Amniotic stem cell (primary cell): ENCODE measurements at places on chromosomes 3 and 15.

- no peak for DNase-seq
Measured at GRCh38 chr15:69819371-69819770, 278.3 kb downstream of the TLE3 start.

GRCh38 chr15:98123834-98124233 is 163.3 kb downstream of the ARRDC4 start:
- no peak for DNase-seq

DNA sequence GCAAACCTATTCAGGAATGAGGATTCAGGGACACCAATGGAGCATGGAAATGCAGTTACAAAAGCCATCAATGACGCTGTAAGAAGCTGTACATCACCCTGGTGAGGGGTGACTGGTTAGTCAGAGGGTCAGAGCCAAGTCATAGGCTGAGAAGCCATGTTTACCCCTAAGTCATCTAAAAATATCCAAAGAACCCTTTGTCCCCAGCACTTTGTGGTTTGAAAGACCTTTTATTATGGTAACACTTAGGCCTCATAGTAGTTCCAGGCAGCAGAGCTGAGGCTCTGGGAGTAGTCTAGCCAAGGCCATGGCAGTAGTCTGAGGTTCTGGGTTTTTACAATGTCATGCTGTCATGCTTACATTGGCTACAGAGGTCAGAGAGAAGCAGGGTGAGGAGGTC is 131.2 kb downstream of the CTNNB1 start:
- DNase-seq: no peak

DNA sequence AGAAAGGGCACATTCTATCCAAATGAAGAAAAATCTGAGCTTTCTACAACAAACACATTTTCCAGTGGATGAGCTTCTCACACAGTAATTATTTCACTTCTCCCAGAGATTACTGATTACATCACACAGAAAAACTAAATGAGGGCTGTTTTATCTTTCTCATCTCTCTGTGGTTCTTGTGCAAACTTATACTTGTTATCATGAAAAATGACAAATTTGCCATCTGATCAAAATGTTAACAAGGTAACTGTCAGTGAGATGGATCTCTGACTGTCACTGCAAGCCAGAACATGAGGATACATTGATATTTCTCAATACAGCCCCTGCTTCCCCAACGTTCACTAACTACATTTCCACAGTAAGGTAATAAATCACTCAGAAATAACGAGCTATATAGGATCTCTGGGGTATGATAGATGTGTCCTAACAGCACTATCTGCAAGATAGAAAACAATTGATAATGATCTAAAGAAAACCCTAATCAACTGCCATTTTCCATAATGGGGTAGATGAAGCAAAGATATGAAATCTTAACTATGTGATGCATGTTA is 829.3 kb upstream of the CFAP20DC start:
- DNase-seq: no peak

GRCh38 chr3:126512026-126512425 is 5.5 kb downstream of the UROC1 start:
- DNase-seq: no peak
